D341Med (cell line): ENCODE measurements at places on chromosomes 6 and 20.

DNA sequence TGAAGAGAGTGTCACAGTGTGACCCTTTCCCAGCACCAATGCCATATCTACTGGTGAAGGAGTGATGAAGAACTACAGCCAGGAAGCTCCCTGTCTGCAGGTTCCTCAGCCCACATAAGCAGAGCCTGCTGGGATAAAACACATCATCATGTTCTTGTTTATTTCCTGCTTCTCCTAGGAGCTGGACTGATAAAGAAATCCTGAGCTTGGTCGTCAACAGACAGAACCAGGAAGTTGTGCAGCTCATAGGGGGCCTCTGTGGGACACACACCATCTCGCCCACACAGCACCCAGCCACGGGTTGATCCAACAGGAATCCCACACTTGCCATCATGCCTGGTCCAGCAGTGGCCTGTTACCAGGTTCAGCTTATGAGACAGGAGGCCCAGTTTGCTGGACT is 2.8 kb upstream of the CSTL1 start:
- no peak for DNase-seq

DNA sequence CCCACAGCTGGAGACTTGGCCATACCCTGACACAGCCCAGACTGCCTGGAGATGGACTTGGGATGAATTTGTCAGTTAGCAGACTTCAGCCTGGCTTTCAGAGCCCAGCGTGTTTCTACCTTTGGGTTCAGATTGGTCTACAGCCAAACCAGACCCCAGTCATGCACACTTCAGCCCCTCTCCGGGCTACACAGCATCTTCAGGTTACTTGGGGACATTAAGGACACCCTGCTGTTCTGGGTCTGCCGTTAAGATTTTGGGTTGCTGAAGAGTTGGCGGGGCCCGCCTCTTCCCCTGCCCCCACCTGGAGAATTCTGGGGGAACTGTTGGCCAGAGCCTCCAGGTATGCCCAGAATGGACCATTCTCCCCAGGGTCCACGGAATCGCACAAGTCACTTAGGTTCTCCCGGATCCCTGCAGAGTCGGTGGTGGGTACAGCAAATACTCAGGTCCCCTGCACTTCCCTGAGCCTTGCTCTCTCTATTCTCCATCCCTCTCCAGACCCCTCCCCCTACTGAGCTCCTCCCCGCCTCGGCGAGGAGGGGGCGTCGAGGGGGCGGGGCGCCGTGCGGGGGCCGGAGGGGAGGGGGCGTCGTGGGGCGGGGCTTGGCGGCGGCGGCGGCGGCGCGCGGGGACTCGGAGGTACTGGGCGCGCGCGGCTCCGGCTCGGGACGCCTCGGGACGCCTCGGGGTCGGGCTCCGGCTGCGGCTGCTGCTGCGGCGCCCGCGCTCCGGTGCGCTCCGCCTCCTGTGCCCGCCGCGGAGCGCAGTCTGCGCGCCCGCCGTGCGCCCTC is at the start of gene PTK7:
TSS of gene PTK7 (plus strand) at position 645 of the 794 bp plus-strand sequence. CDS start 175 bp downstream, outside the sequence.
- peak; percentile 97 for DNase-seq

DNA sequence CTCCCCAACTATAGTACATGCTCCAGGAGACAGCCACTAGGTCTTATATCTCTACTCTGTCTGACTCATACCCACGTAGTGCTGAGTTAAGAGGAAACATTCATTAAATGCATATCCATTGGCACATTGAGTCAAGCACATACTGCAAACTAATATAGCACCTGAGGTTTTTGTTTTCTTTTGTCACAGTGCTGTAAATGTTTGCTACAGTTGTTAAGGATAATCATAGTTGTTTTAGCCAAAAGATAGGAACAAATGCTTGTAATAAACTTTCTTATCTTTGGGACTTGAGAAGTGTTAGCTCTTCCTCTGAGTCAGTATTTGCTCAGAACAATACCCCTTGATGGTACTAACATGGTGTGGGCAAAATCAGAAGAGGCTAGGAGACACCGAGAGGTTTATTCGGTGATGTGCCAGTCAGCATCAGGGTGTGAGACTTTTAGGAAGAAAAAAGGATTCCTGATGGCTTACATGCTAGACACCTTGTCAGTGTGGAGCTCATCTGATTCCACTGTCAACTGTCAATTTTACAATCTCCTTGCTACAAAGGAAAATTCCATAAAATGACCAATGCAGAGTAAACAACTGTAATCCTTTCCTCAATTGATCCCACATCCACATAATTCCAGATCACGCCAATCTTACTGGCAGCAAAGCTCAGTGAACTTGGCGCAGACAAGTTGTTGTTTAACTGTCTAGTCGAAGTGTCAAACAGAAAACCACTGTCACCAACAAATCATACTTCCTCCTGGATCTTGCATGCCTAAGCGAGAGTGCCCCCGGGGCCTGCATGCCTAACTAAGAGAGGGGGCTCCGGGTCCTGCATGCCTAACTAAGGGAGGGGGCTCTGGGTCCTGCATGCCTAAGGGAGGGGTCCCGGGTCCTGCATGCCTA is 36.1 kb downstream of the ELOVL2 start:
- no peak for DNase-seq

- no peak for DNase-seq
These were observed 24.0 kb downstream of the PGM3 start for GRCh38 chr6:83169106-83169505.

DNA sequence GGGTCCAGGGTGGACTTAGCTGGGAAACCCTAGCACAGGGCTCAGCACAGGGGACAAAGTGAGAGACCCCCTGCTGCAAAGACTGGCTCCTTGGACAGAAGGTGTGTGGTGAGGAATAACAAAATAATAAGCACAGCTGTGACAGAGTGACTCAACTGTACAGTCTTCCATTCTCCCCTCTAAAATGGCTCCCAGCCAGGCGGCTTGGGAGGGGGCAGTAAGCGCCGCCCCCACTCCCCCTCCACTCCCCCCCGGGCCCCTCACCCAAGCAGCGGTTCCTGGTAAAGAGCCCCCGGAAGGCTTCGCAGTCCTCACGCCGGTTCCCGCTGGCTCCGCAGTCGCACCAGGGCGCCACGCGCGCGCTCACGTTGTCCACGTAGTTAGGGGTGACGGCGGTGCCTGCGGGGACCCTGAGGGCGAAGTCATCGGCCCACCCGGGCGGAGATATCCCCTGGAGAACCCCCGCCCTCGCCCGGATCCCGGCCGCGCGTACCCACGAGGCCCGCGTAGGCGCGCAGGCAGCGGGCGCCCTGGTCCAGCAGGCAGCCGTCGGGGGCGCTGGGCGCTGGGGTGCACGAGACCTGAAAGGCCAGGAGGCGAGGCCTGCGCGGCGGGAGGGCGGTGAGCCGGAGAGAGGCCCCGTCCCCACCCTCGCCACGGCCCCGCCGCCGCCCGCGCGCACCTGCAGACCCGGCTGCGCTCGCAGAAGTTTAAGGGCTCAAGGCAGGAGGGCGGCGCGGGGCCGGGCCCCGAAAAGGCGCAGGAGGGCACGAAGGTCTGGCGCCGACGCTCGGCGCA is 2.7 kb downstream of the GFRA4 start:
- DNase-seq: no peak

- DNase-seq: no peak
These were observed 142.9 kb downstream of the TFAP2B start for GRCh38 chr6:50961611-50962010.

DNA sequence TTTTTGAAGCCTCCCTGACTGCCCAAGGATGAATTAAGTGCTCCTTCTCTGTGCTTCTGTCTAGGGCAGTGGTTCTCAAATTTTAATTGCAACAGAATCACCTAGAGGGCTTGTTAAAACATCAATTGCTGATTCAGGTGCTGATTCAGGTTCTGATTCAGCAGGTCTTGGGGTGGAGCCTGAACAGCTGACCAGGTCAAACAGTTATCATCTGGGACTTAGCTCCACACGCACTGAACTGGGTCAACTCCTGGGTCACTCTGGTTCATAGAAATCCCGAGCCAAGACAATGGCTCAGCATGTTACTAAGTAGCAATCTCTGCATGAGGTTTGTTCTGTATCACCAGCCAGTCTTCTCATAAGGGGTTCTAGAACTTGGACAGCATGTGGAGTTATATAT is 192.3 kb downstream of the GJA1 start:
- DNase-seq: no peak

DNA sequence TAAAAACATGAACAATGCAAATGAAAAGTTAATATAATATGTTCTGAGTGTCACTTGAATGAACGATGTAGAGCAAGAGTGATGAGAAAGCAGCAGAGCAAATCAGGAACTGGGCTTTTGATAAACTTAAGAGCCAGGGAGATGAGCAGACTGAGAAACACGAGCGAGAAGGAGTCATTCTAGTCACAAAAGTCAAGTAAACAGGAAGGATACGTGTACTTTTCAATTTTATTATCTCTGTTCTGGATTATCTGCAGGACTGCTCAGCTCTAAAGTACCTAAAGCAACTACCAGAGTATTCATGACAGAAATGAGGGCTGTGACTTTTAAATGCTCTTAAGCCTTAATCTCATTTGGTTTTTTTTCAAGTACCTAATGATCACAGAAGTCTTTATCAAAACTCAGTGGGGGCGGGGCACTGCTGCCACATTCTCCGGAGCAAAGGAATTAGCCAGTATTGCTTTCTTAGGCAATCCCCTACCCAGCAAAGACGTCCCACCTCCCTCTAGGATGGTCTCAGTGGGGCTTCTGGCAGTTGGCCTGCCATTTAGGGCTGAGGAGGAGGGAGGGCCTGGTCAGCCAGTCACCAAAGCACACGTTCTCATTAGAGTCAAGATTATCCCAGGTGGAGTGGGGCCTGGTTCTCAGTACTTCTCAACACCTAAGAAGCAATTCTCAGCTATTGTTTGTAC is 8.6 kb downstream of the MAN1A1 start:
- DNase-seq: no peak

DNA sequence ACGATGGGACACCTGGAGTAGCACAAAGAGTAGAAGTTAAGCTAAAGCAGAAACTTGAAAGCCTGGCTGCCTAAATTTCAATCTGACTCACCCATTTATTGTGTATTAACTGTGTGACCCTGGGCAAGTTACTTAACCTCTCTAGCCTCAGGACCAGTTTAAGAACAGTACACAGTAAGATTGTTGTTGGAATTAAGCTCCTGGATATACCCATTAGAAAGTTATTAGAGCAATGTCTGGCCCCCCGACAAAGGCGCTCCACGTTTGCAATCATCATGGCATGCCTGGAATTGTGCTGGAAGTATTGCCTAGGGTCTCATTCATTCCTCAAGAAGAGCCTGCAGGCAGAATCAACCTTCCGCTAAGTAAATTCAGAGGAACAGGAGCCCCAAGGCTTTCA is 1.4 kb downstream of the SDC4 start:
- DNase-seq: no peak

DNA sequence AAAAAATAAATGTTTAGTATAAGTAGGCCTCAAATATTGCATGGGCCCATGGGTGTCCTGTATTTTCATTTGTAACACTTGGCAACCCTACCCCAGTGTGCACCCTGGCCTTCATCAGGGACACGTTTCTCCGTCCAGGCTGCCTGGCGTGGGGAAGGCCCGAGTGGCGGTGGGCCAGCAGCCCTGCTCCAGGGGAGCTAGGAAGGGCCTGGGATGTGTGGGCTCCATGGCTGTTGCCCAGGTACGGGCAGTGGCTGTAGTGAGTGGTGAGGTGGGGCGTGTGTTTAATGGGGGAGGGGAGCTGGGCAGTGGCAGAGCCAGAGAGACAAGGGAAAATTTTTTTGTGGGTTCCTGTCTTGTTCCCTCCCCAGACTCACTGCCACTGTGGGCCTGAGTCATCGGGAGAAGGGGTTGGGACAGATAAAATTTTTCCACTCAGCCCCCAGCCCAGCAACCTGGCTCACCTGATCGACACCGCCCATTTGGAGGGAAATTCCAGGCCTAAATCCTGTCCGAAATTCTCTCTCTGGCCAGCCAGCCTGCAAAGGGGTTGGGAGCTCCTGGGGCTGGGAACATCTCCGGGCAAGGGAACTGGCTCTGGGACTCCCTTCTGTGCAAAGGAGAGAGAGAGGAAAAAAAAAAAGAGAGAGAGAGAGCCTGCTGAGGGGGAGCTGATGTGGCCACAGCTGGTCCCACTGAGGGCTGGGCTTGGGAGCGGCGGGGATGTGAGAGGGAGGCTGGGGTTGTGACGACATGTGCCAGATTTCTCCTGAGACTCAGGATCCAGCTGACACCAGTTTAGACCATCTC is 32.5 kb upstream of the VEGFA start:
- no peak for DNase-seq

GRCh38 chr6:25167961-25168360 is 111.2 kb upstream of the CARMIL1 start:
- DNase-seq: no peak

DNA sequence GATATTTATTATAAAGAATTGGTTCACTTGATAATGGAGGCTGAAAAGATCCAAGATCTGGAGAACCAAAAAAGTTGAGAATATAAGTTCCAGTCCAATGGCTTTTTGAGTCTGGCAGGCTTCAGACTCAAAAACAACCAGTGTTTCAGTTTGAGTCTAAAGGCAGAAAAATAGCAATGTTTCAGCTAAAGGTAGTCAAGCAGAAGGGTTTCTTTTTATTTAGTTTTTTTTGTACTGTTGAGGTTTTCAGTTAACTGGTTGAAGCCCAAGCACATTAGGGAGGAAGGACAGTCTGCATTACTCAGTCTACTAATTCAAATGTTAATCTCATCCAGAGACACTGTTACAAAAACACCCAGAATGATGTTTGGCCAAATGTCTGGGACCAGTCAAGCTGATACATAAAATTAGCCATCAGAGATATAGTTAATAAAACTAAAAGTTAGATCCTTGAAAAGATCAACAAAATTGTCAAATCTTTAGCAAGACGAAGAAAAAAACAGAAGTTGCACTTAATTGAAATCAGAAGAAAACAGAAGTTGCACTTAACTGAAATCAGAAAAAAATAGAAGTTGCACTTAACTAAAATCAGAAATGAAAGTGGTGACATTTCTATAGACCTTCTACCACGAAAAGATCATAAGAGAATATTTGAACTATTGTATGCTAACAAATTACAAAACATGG is 980.3 kb upstream of the FLRT3 start:
- DNase-seq: no peak

- DNase-seq: no peak
These were observed 98.3 kb downstream of the SOD2 start for GRCh38 chr6:159594750-159595117.

DNA sequence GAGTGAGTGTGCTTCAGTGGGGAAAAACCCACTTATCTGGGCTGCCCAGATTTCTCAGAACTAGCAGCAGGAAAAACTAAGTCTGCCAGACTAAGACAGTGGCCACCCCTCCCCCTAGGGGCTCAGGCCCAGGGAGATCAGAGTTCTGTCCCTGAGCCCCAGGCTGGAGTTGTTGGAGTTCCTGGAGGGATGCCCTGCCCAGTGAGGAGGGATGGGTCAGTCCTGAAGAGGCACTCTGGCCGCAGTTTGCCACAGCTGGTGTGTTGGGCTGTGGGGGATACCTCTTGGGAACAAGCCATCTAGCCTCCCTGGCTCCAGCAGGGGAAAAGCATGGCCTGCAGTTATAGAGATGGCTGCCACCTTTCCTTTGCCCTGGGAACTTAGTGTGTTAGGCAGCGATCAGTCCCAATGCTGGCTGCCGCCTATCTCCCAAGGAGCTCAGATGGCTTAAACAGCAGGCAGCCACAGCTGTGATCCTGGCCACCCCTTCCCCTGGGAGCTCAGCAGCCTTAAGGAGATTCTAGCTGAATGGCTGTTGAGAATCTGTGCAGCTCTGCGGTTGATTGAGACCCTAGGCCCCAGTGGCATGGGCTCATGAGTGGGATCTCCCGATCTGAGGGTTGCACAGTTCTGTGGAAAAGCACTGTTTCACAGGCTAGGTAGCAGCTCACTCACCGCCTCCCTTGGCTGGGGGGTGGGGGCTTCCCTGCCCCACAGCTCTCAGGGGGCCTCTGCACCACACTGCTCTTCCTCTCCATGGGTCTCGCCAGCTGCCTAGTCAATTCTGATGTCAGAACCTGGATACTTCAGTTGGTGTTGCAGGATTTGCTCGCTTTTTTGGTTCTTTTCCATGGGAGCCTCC is 13.2 kb downstream of the SIRPG start:
- peak; percentile 54 for DNase-seq
